ENCODE measurements at places on chromosomes 6 and 20.
A peak's percentile ranks its signal among the peaks of the same experiment; 100 is the strongest.

- DNase-seq: no peak
Measured at GRCh38 chr6:18675881-18676280, 288.7 kb downstream of the RNF144B start.

GRCh38 chr6:2883673-2884072 lies 19.4 kb downstream of the SERPINB9 start:
- no peak for DNase-seq

- no peak for DNase-seq
Measured at GRCh38 chr6:112804638-112805330, 457.7 kb downstream of the RFPL4B start.

DNA sequence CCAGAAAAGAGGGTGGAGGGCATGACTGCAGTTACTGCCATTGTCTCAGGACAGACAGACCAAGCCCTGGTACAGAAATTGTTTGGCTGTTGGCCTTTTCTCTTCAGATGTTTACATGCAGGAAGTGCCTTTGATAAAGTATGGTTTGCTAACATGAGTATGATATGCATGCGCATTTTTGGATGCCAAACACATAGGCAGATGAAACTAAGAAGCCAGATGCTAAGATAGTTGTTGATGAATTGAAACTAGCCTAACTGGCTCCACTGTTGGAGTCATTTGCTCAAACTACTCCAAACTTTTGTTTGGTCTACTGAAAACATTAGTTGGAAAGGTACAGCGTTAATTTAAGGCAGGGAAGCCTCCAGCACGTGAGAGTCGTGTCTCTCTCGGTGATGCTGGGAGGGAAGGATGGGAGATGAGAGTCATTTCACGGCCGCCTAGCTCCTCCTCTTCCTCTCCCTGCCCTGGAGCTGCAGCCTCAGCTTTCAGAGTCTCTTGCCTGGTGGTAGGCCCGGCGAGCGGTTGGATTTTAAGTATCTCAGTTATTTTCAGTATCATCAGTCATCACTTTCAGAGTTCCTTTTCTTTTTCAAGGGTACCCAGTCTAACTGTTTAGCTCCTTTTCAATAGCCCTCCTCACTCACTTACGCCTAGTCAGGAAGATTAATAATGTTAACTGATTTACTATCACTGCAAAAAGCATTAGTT lies 29.7 kb downstream of the RREB1 start:
- peak; percentile 52 for DNase-seq

DNA sequence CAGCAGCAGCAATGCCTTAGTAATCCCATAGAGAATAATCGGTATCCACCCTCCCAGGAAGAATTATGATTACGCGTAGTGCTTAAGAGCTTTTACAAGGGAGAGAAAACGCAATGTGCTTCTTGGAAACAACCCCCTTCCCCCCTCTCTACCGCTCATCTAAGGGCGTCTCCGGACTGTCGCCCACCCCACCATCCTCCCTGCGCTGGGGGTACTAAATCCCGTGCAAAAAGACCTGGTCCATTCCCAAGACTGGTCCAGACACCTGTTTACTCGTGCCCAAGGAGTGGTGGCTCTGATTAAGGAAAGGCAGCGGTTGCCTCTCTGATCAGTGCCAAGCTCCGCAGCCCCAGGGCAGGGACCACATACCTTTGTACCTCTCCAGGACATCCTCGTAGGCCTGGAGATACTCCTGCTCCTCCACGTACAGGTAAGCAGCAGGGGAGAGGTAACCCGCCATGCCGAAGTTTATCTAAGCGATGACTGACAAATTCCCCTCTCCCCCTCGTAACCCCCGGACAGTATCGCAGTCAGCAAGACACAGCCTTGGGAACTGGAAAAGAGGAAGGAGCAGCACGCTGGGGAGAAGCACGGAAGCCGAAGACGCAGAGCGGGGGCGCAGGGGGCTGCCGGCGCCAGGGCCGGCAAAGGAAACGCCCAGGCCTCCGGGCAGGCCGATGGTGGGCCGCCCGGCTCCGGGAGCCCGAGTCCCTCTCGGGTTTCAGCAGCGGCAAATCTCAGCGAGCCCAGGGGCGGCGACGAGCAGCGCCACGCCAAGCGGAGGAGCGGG lies 112.0 kb upstream of the BEND6 start:
- DNase-seq: no peak

DNA sequence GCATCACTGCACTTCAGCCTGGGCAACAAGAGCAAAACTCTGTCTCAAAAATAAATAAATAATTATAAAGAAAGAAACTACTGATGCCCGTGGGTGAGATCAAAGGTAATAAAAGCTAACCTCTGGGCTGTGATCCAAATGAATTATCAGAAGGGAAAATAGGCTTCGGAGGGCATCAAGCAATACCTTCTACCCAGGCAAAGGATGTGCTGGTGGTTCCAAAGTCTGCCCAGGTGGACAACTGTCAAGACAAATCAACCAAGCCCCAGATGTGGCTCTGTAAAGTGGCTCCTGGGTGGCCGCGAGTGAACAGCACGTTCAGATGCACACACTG lies 95.6 kb downstream of the SCML4 start:
- DNase-seq: no peak

GRCh38 chr6:149642829-149643580 lies 5.5 kb downstream of the KATNA1 start:
- no peak for DNase-seq

DNA sequence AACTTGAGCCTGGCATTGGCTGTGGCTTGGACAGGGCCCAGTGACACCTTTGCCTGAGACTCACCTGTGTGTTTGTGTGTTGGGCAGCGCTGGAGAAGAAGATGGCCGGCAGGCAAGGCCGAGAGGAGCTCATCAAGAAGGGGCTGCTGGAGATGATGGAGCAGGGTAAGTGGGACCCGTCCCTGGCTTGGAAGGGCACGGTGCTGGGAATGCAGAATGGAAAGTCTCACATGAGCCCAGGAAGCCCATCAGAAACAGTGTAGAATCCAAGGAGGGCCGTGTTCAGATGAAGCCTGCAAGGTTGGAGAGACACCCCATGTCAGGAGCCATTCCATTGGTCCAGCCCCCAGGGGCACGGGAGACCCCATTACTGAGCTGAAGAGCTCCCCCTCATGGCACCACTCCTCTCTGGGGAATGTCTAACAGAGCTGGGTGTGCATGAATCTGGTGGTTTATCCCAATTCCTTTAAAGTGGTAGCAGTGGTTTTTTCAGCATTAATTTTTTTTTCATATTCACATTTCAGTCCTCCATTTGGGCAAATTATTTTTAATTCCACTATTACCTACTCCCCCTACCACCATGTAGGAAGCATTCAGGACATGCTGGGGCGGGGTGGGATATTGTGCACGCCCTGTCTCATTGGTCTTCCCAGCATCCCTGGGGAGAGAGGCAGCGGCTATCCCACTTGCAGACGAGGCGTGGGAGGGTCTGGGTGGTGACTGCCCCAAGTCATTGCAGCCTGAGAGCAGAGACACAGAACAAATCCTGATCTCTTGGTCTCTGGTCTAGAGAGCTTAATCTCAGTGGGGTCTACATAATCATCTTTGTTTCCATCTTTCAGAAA lies 143.6 kb downstream of the PHACTR3 start:
- DNase-seq: no peak

DNA sequence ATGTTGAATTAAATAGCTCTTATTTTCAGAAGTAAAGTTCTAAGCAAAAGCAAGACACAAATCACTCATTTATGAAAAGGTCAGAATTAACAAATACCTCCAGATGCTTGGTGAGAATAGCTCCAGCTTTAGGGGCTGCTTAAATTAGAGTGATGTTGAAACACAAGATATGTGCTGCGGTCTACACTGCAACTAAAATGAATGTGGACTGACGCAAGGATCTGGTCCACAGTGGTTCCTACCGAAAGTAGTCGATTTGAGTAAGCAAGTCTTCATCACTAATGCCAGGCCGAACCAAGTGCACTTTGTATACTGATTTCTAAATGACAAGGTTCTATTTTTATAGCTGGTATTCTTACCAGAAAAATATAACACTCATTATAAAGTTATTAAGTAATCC lies 96.3 kb downstream of the PRDM1 start:
- no peak for DNase-seq

DNA sequence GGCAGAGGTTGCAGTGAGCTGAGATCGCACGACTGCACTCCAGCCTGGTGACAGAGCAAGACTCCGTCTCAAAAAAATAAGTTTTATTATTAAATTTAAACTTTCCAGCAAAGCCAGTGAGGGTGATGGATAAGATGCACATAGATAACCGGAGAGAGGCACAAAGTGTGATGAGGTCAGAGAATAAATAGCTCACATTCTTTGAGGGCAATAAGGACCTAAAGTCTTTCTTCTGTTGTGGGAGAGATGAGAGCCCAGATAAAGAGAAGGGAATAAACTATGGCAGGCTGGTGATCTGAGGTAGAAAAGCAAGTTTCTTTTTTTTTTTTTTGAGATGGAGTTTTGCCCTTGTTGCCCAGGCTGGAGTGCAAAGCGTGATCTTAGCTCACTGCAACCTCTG lies 20.6 kb upstream of the EZR start:
- no peak for DNase-seq

DNA sequence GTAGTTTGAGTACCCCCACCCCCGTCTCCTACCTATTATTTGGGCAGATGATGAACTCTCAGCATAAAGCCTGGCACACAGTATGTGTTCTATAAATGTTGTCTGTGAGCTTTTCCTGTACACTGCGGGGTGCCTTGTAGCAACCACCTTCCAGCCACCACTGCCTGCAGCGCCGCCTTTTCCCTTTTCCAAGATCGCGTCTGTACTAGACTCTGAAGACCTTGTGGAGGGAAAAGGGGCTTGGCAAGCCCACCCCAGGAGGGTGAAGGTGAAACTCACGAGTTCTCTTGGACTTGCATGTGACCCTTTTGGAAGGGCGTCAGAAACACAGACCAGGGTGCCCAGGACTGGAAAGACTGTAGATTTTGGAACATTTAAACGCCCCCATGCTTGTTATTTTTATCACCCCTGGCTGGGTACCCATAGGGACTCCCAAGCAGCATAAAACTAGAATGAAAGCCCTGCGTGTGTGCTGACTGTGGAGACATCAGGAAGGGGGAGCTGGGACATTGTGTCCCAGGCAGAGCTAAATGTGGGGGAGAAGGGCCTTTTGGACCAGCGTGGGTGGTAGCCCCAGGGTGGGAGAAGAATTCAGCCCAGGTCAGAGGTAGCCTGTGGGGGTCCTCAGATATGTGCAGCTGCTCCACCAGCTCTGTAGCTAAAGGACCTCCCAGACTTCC lies 8.3 kb downstream of the BAK1 start:
- no peak for DNase-seq

- DNase-seq: peak; percentile 61
Measured at GRCh38 chr6:44002593-44003344, 124.5 kb downstream of the MRPL14 start.

- peak; percentile 35 for DNase-seq
Measured at GRCh38 chr20:59177266-59178250, 13.9 kb downstream of the ZNF831 start.

DNA sequence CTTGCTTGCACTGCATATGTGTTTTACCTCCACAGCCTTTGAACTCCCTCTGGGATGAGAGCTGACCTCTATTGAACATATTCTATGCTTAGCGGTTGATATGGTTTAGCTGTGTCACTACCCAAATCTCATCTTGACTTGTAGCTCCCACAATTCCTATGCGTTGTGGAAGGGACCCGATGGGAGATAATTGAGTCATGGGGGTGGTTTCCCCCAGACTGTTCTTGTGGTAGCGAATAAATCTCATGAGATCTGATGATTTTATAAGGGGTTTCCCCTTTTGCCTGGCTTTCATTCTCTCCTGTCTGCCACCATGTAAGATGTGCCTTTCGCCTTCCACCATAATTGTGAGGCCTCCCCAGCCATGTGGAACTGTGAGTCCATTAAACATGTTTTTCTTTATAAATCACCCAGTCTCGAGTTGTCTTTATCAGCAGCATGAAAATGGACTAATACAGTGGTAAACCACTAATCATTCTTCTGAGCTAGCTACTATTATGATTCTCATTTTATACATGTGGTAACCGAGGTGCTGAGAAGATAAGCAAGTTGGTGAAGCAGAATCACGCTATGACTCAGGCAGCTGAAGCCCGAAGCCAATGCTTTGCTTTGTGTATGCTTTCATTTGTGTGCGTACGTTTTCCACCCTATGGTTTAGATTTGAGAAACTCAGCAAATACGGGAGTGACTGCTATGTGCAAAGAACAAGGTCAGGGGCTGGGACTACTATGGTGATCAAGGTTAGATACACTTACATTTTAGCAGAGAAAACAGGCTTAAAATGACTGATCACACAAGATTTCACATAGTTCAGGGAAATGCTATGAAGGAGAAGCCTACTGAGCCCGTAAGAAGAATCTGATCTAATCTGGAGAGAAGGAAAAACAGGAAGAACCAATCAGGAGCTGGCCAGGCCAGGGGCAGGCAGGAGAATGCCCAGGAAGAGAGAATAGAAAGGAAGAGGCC lies 363.5 kb downstream of the ESR1 start:
- DNase-seq: peak; percentile 40

DNA sequence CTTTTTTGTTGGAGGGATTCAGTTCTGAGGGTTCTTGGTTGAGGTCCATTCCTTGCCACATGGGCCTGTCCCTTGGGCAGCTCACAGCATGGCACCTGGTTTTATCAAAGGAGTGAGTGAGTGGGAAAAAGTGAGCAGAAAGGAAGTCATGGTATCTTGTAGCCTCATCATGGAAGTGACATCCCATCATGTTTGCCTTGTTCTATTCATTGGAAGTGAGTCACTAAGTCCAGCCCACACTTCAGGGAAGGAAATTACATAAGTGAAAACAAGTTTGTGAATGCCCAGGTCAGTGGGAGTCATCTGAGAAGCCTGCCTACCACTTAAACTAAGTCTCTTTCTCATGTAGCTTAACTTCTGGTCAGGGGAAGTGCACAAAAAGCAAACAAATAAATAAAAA lies 32.8 kb upstream of the ZNFX1 start:
- no peak for DNase-seq

DNA sequence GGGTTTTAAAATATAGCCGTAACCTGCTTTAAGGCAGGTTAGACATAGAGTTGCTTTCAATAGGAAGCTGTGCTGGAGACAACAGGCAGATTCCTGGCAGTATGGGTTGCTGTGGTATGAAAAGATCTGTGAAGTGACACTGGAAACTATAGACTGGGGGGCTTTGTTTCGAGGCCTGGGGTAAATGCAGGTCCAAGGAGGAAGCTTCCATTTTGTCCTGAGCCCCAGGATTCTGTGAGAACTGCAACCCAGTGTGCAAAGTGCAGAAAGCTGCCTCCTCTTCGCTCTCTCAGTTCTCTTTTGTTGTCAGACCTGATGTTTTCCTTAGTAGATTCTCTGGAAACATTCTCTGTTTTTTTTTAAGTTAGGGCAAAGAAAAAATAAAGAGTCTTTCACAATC lies 86.9 kb downstream of the LYRM4 start:
- DNase-seq: no peak

- no peak for DNase-seq
Measured at GRCh38 chr6:44932651-44933091, 395.5 kb upstream of the RUNX2 start.

GRCh38 chr6:25748049-25748448 lies 6.5 kb upstream of the SLC17A4 start:
- no peak for DNase-seq

GRCh38 chr6:44896701-44897100 lies 431.4 kb upstream of the RUNX2 start:
- DNase-seq: no peak

GRCh38 chr6:46719099-46719498 lies 16.1 kb downstream of the PLA2G7 start:
- DNase-seq: no peak

Data from stimulated activated CD4-positive, alpha-beta T cell treated with anti-CD3 and anti-CD28 coated beads, Interleukin-4, amount 100 ng/mL, for 4 hours (primary cell).